Esophagus squamous epithelium (tissue), 5 donors: ENCODE measurements at places on chromosomes 16 and 17. TPM values are rescaled to one million over a fixed set of nuclear protein-coding genes. Genes with fewer than 3 reads are reported as not detected.

FMNL1 gene
- 3.7 TPM for total RNA-seq

KRT16 gene
- 6,712 TPM for total RNA-seq

NQO1 gene
- 152 TPM for total RNA-seq

GNAO1 gene
- total RNA-seq: 0.50 TPM

NPTX1 gene
- total RNA-seq: not detected

GRCh38 chr17:72696156-72696555 is 396.3 kb downstream of the SLC39A11 start:
- DNase-seq: no peak
- no peaks in the 10 kb centered on the region for H3K27me3 ChIP-seq
- H3K36me3 ChIP-seq: no peaks in the 10 kb centered on the region
- H3K4me1 ChIP-seq: no peaks in the 10 kb centered on the region
- no peak overlapping the region for H3K4me3 ChIP-seq

DNA sequence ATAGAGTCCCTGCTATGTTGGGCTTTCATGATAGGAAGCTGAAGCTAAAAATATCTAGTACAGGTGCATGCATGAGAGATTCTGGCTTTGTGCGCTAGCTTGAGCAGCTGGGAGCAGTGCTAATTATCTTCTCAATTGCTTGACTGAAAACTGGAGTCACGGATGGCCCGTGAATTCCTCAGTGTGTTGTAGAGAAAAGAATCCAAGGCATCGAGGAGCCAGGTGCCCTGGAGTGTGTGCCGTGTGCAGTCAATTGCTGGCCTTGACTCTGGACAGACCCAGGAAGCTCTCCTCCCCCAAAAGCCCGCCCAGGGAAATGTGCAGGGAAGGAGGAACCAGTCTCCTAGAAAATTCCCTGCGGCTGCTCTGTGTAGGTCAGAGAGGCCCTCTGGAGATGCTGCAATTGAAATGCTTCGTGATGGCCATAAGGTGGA is 14.2 kb downstream of the LGALS3BP start:
- no peak overlapping the region for H3K4me3 ChIP-seq
- no peak for DNase-seq
- H3K4me1 ChIP-seq: peaks cover 19% of the 10 kb centered on the region
- H3K27me3 ChIP-seq: no peaks in the 10 kb centered on the region
- H3K27ac ChIP-seq: no peak overlapping the region
- H3K36me3 ChIP-seq: no peaks in the 10 kb centered on the region

DNA sequence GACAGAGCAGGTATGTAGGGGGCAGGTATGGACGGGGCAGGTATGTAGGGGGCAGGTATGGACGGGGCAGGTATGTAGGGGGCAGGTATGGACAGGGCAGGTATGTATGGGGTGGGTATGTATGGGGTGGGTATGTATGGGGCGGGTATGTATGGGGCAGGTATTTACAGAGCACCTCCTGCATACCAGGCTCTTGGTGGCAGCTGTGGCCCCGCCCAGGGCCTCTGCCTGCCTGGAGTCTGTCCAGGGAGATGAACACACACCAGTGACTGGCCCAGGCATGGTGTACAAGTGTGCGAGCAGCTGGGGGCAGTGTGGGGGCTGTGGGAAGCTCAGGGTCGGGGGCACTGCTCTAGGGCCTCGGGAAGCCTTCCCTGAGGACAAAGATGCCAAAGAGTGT is 4.4 kb downstream of the RPL3L start:
- no peaks in the 10 kb centered on the region for H3K4me1 ChIP-seq
- no peaks in the 10 kb centered on the region for H3K36me3 ChIP-seq
- H3K4me3 ChIP-seq: no peak overlapping the region
- no peaks in the 10 kb centered on the region for H3K27me3 ChIP-seq
- peak overlapping the region; percentile 39 for H3K27ac ChIP-seq

DNA sequence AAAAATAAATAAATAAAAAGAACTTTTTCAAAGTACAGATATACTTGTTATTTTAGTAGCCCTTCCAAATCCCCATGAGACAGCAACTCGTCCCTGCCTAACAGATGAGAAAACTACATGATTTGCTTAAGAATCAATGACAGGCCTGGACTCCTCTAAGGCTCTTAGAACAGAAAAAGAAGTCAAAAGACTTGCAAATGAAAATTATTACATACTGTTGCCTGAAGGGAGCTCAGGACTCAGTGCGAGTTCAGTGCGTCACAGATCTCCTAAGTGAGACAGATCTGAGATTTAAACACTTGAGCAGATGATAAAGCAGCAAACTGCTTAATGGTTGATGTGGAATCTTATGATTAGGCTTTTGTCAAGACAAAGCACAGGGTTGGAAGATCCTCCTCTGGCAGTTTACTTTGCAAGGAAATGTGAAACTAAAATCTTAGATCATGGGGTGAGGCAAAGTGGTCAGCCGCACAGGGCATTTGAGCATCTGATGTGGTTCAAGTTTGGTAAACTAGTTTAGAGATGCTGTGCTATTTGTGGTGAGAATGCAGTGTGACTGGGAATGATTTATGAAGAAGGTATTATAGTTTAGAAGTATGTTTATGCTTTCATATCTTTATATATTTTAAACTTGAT is 138.1 kb downstream of the TRIM37 start:
- H3K36me3 ChIP-seq: no peaks in the 10 kb centered on the region
- no peaks in the 10 kb centered on the region for H3K4me1 ChIP-seq
- no peak overlapping the region for H3K4me3 ChIP-seq
- H3K27me3 ChIP-seq: no peaks in the 10 kb centered on the region
- no peak overlapping the region for H3K27ac ChIP-seq
- no peak for DNase-seq

DNA sequence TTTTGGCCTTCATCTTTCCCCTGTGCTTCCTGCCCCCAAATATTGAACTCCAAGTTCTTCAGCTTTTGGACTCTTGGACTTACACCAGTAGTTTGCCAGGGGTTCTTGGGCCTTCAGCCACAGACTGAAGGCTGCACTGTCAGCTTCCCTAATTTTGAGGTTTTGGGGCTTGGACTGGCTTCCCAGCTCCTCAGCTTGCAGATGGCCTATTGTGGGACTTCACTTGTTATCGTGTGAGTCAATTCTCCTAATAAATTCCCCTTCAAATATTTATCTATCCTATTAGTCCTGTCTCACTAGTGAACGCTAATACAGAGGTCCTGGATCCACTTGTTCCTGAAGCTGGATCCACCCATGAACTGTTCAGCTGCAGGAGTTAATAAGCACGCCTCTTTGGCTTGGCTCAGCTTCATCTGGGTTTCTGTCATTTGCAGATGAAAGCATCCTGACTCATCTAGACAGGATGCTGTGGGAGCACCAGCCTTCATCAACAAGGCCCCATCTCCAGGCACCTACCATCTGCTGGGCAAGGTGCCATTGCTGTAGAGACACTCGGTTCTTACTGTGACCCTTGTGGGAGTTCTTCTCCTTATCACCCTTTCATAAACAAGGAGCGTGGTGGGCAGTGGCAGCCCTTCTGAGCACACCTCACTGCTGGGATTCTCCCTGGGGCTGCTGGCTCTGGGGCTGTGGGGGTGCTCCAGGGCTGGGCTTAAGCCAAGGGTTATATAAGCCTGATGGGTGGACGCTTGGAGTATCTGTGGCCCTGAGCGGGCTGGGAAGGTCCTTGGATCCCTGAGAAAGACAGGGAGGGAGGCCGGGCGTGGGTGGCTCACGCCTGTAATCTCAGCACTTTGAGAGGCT is 23.1 kb downstream of the LAT start:
- H3K4me3 ChIP-seq: no peak overlapping the region
- DNase-seq: no peak
- H3K27ac ChIP-seq: no peak overlapping the region
- no peaks in the 10 kb centered on the region for H3K36me3 ChIP-seq

DNA sequence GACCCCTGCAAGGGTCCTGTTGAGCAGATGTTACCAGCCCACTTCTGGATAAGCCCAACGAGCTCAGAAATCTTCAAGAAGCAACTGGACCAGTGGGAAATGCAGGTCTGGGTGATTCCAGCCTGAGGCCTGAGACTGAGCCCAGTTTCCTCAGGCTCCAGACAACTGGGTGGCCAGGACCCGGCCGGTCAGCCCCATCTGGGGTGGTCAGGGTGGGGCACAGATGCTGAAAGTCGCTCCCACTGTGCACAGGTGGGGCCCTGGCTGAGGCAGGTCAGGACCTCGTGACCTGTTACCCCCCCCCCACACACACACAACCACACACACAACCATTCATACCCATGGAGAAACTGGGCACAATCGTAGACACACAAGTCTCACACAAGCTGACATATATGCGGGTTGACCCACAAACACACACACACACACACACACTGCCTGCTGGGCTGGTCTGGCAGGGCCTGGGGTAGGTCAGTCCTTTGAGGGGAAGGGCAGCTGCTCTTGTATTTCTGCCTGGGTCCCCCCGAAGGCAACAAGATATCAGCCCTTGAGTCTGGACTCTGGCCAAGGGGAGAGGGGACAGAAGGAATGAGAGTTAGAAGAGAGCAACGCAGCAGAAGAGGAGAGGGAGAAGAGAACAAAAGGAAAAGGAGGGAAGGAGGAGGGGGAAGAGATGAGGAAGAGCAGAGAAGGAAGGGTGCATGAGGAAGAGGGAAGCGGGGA is 99.0 kb upstream of the CDH5 start:
- no peak for DNase-seq
- no peak overlapping the region for H3K4me3 ChIP-seq
- no peak overlapping the region for H3K27ac ChIP-seq
- peaks cover 74% of the 10 kb centered on the region for H3K4me1 ChIP-seq

- H3K27me3 ChIP-seq: no peaks in the 10 kb centered on the region
- no peak for DNase-seq
Measured at GRCh38 chr17:75152523-75152921, 1.8 kb downstream of the JPT1 start.
